Stimulated activated CD4-positive, alpha-beta T cell treated with anti-CD3 and anti-CD28 coated beads, Interleukin-1b, Interleukin-23, amount 100 ng/mL, for 1 hour (primary cell): ENCODE measurements at places on chromosomes 5 and 9.

- no peak for DNase-seq
Observed at GRCh38 chr5:80852331-80853245, 107.6 kb upstream of the RASGRF2 start.

- DNase-seq = no peak
Observed at GRCh38 chr9:115262477-115262876, 144.5 kb upstream of the TNC start.

DNA sequence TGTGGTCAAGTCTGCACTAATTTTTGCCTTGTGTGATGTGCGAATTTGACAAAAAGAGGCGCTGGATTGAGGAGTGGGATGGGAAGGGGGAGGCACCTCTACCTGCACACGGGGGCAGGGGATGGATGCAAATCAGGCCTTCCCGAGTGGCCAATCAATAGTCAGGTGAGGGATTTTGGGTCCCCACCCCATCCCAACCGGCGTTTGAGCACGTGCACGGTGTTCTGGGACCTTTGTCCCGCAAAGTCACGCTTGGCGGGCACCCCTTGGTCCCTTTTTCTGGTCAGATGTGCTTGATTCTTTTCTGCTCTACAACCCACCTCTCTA is 685 bp upstream of the ADAMTS19 start:
- DNase-seq = no peak

- DNase-seq = no peak
Observed at GRCh38 chr9:77839459-77840140, 191.5 kb upstream of the GNA14 start.

DNA sequence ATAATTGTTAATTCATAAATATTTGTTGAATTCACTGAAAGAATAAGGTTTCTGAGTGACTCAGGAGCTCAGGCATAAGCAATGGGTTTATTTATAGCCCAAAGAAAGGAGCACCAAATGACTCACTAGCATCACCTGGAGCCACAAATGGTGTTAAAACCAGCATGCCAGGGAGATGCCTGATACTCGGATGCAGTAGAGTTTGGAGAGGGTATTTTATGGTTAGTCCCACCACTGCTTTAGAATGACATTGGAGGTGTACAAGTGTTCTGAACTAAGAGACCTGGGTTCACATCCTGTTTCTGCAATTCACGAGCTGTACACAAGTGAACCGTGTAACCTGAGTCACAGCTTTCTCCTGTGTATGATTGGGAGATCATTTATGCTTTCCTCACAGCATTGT is 25.2 kb downstream of the CCL28 start:
- DNase-seq = no peak

- no peak for DNase-seq
Observed at GRCh38 chr5:107324809-107325208, 345.9 kb downstream of the EFNA5 start.

DNA sequence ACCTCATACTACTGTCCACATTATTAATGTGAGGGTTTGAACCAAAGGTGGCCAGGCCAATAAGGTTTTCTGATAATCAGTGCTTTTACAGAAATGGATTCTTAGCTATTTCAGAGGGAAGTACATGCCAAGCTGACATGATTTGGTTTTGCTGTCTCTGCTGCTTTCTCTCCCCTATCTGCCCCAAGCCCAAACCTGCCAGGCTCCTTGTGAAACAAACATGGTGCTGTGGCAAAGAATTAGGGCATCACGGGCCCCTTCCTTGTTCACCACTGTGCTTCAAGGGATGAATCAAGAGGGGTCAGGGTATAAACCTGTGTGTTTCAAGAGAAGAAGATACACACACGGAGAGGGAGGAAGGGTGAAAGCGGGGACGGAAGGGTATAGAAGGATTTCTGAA is 41.3 kb upstream of the SMU1 start:
- no peak for DNase-seq

DNA sequence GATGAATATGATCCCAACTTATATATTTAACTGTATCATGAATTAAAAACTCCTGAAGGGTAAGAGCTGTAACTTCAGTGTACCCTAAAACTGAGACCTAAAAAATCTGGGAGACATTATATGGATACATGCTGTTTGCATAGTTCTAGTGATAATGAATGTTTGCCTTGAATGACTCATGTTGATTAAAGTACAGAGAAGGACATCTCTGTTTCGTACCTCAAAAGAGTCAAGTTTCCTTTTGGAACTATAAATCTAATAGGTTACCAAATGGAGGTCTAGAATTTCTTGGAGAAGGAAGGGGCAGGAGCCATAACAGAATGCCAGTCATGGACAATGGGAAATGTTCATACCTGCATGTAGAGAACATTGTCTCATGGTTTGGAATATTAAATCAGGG is 168.1 kb downstream of the SNCAIP start:
- DNase-seq = no peak

DNA sequence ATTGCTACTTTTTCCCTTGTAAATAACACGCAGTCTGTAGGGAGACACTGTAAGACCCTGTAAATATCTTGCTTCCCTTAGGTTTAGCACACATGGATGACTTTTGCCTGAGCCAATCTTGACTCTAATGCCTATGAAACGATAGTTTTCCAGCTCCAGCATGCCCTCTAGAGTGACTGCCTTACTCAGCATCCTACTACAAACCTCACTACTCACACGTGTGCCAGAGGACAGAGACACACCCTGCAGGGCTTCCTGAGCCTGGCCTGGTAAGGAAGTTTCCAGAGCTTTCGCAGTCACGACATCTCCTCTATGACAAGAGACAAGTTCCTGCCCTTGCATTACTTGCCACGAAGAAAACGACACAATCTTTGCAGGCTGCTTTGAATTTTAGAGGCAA is 138.1 kb downstream of the ATPSCKMT start:
- no peak for DNase-seq

DNA sequence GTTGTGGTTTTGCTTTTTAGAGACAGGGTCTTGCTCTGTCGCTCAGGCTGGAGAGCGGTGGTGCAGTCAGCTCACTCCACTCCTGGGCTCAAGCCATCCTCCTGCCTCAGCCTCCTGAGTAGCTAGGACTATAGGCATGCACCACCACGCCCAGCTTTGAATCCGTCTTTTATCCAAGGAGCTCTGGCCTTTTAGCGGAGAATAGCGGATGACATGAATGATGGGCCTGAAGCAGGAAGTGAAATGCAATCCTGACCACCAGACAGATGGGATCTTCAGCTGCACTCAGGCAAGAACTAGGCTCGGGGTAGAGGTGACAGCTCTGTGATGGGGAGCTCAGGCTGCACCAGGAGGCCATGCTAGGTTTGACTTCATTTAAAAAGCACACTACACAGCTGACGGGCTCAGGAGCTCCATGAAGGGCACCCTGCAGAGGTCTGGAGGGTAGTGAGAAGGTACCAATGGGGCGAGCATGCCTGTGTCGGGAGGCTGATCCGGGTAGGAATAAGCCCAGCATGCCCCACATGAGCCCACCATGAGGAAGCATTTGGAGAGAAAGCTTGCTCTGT is 21.9 kb downstream of the POLR1E start:
- no peak for DNase-seq

GRCh38 chr5:180647465-180647864 is 1.9 kb downstream of the FLT4 start:
- DNase-seq = no peak

- no peak for DNase-seq
Observed at GRCh38 chr5:30768056-30768690, 425.3 kb upstream of the CDH6 start.

- no peak for DNase-seq
Observed at GRCh38 chr9:89553451-89554010, 51.3 kb upstream of the GADD45G start.

- no peak for DNase-seq
Observed at GRCh38 chr5:178241688-178242231, 9.2 kb upstream of the PHYKPL start.

DNA sequence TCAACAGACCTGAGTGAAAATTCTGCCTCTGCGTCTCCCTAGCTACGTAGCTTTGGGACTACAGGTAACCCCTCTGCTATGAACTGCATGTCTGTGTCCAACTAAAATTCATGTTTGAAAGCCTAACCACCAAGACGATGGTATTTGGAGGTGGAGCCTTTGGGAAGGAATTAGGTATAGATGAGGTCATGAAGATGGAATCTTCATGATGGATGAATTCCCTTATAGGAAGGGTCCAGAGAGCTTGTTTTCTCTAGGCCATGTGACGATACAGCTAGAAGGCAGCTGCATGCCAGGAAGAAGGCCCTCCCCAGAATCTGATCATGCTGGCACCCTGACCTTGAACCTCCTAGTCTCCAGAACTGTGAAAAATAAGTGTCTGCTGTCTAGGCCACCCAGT is 296.4 kb downstream of the SLIT3 start:
- DNase-seq = no peak

DNA sequence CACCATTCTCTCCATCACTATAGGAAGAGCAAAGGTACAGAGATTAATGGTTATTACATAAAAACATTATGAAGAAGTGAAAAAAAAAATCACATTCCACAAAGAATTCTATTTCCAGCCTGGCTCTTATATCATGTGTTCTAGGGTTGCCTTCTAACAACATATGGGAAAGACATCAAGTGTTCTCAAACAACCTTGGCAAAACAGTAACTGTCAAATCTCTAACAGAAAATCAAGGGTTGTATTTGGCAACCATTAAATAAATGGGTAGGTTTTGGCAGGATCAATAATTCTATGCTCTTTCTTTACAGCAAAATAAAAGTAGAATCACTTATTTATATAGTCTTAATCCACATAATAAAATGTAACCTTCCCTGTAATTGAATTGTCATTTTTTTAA is 728.9 kb downstream of the MAT2B start:
- no peak for DNase-seq

GRCh38 chr5:129768735-129769134 is 20.8 kb downstream of the MINAR2 start:
- DNase-seq = no peak

DNA sequence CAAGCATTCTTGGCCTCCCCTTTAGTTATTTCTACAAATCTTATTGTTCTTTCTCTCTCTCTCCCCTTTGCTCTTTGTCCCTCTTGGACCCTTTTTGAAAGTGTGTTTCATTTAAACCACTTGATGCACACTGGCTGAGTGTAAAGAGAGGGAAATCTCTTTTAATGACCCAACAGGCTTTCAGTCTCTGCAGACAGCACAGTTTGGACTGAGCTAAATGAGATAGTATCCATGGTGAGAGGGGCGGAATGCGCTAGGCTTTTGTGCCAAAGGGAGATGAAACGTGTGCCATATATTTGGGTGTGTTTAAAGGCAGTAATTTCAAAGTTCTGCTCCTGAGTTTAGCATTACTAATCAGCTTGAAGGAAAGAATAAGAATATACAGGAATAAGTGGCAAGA is 184.9 kb downstream of the PCSK1 start:
- DNase-seq = no peak

DNA sequence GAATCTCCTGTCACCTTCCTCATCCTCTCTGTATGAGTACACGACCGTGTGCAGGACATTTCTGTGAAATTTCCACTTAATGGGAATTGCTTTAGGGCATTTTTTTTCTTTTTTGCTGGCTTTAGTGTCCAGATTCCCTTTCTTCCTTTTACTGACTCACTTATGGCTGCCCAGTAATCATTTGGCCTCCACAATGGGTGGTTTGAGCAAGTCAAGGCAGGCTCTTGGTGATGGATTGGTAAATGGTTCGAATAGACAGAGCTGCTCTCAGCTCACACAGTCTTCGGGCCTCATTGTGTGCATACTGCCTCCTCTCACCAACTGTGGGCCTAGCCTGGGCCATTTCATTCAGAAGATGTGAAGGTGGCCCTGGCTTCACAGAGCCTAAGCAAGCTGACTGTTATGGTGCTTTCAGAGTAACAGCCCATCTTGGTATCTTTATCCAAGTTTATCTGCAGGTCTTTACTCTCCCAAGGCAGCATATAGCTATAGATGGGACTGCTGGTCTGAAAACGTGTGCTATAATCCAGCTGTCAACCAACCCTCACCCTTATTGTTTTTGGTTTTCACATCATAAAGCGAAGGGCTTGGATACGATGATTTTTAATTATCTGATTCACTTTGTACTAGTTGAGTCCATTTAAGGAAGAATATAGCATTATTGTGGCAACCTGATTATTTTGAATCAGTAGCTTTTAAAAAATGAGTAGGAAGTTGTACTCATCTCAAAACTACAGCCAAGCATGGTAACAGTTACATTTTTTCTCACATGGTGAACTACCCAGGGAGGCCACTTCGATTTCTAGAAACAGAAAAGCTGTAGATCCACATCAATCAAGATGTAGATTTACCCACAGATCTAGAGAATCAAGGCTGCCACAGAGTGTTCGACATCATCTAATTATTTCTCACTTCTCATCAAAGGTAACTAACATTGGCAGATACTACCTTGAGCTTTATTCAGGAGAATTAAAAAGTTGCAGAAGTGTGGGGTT is 50.4 kb upstream of the CKMT2 start:
- DNase-seq = no peak

- DNase-seq = no peak
Observed at GRCh38 chr9:97425336-97425972, 13.6 kb downstream of the TDRD7 start.

GRCh38 chr5:75677607-75678006 is 39.6 kb downstream of the POC5 start:
- no peak for DNase-seq

GRCh38 chr5:32714836-32715235 is 3.7 kb downstream of the NPR3 start:
- no peak for DNase-seq

- DNase-seq = no peak
Observed at GRCh38 chr5:114830114-114830513, 339.6 kb downstream of the TRIM36 start.

DNA sequence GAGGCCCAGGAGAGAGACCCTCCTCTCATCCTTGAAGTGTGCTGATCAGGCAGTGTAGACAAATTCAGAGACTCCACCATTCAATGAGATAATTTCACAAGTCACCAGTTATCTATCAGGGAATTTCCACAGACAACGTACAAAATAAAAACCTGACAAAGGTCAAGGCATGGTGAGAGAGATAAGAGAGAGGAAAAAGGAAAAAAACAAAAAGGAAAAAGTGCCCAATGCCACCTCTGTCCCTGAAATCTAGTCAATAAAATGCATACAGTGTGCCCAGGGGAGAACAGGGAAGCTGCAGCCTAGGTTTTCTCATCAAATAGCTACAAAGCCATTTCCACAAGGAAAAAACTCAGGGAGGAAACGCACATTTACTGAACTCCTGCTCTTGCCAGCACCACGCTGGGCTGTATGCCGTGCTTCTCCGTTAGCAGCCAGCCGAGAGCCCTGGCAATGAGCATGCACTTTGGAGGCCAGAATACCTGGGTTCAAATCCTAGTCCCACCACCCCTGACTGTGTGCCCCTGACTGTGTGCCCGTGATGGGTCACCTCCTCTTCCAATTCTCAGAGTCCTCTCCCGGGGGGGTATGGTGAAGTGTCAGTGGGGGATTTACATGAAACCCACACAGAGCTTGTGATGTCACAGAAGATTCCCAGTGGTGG is 11.6 kb downstream of the WHRN start:
- no peak for DNase-seq
